Activated naive CD4-positive, alpha-beta T cell treated with anti-CD3 and anti-CD28 coated beads for 36 hours (primary cell): ENCODE measurements at places on chromosomes 13 and 19. TPM values are rescaled to one million over a fixed set of nuclear protein-coding genes. Genes with fewer than 3 reads are reported as not detected.

DNA sequence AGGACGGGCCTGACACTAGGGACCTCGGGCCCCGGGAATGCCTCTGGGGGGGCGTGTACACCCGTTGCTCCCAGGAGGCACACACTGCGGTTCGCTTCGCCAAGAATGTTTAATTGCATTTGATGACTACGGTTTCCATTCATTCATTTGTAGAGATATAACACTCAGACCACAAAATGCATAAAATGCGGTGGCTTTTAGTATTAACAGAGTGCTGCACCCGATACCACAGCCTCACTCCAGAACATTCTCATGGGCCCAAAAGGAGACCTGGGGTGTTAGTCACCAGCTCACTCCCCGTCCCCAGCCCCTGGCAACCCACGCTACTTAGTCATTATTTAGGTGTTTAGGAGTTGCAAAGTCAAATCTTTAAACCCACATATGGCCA is 21.8 kb downstream of the HCN2 start:
- peak; percentile 87 for DNase-seq

- no peak for DNase-seq
Observed at GRCh38 chr13:110107568-110108347, 199.2 kb downstream of the COL4A1 start.

- DNase-seq: no peak
Observed at GRCh38 chr13:48662226-48662625, 8.5 kb downstream of the CYSLTR2 start.

GRCh38 chr19:1248786-1249297 is 459 bp downstream of the MIDN start:
- no peak for DNase-seq

- no peak for DNase-seq
Observed at GRCh38 chr19:29841559-29842367, 30.0 kb downstream of the CCNE1 start.

DNA sequence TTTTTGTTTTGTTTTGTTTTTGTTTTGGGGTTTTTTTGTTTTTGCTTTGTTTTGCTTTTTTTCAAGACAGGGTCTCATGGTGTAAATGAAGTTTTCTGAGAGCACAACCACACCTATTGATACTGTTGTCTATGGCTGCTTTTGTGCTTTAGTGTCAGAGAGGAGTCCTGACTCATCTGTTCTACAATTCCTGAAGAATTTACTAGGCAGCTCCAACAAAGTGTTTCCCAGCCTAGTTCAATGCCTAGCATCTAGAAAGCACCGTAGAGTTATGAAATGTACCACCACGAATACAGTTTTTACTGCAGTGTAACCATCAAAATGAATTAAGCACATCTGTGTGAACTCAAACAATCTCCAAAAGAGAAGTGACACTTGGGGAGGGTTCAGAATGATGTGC is 21.2 kb downstream of the SAFB start:
- no peak for DNase-seq

GRCh38 chr19:38234615-38235014 is 10.6 kb upstream of the DPF1 start:
- DNase-seq: no peak

Gene IL4I1
- 7.2 TPM for total RNA-seq

Gene FCER2
- 0.89 TPM for total RNA-seq
